Left forelimb (tissue), 1 donor: ENCODE measurements at places on chromosomes 7 and 10.

DNA sequence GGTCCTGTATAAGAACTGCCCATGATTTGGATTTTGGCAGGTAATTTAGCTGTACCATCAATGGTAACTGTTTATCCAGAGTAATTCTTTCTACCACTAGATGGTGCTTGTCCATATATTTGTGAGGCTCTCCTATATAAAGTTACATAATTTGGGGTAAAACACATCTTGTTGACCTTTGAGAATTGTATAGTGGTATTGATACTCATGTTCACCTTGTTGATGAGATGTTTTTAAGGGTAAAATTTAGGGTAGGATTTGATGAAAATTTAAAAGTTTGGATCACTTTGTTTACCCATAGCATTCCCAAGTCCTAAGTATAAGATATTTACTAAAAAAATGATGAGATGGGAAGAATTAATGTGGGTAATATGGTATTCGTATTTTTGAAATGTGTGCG is 31.6 kb downstream of the ST7 start:
- DNase-seq, result no peak

DNA sequence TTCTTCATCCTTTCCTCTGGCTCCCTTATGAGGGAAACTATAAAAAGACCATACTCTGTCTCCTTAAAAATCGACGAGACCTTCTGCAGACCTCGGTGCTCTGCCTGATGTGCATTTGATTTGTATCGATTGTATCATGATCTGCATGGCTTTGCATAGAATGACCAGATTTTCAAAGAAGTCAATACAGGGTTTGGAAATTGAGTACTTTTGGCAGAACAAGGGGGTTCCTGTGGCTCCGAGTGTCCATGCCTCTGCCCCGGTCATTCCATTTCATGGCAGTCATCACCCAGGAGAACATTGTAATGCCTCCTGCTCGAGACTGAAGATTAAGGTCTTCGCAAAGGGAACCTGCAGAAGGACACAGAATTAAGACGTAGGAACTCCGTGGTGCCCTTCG is 685 bp downstream of the CASP2 start:
- no peak for DNase-seq

- DNase-seq, result no peak
Observed at GRCh38 chr10:10256860-10257259, 760.8 kb upstream of the CELF2 start.

DNA sequence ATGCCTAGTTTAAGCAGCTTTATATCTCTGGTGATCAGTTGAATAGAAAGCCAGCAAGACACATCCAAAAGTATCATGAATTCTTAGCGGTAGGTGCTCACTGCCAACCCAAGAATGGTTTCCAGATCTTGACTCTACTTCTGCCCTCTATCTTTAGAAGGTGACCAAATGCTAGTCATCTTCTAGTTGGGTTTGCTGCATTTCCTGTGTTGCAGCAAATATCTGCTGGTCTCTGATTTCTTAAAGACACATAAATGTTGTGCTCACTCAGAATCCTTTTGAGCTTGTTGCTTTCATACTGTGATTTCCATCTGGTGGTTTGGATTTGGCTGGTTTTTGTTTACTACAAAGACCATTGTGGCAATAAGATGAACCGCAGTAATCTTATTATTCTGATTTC is 2.2 kb downstream of the CDC123 start:
- no peak for DNase-seq

DNA sequence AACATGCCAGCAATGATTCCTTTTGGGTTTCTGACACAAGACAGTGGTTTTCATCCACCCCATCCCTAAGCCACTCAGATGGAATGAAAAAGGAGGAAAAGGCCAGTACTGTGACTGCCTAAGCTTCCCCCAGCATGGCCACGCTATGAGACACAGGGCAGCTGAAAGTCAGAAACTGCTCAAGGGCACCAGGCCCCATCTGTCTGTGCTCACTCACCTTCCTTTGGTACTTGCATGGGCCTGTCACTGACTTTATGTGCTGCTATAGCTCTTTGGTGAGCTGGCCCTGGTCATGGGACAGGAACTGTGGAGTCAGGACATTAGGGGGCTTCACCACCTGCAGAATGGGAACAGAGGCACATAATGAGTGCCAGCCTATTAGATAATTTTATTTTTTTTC is 21.2 kb upstream of the ACSM6 start:
- DNase-seq, result no peak

GRCh38 chr7:102208826-102209225 is 77.8 kb upstream of the SH2B2 start:
- DNase-seq, result no peak

- no peak for DNase-seq
Observed at GRCh38 chr7:100607111-100607510, 4.9 kb downstream of the PCOLCE start.

- DNase-seq, result no peak
Observed at GRCh38 chr10:123808906-123809305, 82.7 kb downstream of the CPXM2 start.

DNA sequence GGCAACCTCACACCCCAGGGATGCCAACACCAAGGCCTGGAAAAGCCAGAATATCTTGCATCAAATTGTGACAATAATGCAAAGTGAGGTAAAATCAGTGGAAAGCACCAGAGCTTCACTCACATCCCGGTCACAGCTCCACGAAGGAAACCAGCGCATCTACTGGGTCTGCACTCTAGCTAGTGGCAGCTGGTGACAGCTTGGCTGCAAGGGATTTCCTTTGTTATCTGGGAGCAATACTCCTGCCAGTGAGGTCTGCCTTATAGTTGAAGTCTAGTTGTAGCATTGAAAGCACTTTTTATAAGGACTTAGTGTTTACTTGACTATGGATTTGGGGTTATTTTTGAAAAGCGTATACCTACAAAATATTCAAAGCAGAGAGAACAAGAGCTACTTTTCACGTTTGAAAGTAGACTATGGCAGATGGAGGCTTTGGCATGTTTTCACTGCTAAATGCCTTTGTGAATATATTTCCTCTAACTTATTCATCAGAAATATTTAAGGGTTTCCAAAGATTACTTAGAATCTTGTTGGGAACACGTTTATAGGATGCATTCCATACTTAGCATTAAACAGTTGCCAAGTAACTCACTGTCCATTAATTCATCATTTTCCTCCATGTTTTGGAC is 26.1 kb downstream of the WDFY4 start:
- DNase-seq, result no peak

GRCh38 chr7:84548366-84549365 is 354.1 kb upstream of the SEMA3A start:
- no peak for DNase-seq

- no peak for DNase-seq
Observed at GRCh38 chr10:15591431-15591830, 128.3 kb downstream of the ITGA8 start.

DNA sequence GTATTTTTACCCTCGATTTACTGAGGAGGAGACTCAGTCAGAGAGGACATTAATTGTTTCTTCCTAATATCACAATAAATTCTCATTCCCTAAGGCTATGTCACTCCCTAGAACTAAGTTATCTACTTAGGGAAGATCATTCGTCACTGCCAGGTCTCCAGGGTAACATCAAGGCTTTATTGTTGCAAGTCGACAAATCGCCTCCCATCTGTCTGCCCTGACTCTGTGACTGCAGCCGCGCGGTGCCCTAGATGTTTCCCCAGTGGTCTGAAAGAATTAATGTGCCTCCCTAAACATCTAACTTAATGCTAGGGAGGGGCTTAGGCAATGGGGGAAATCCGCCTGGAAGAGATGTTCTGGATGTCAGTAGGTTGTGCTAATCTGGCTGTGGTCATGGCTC is 558.8 kb upstream of the C7orf33 start:
- DNase-seq, result no peak

DNA sequence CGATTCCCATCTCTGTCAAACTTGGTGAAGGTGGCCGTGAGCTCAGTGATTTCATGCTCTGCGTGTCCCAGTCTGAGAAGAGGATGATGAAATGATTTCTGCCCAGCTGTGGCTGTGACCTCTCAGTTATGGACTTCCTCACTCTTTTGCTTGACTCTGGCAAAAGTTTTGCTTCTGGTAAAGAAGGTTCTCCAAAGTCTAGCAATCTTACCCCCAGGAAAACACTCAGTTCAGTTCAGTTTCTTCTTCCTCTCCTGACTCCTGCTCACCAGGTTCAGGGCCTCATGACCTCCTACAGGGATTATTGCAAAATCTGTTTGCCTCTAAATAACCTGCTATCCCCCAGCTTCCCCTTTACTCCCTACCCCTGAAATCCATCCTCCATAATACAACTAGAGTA is 4.9 kb upstream of the BLOC1S2 start:
- DNase-seq, result no peak

GRCh38 chr7:152677808-152678670 is 2.1 kb upstream of the XRCC2 start:
- DNase-seq, result no peak

DNA sequence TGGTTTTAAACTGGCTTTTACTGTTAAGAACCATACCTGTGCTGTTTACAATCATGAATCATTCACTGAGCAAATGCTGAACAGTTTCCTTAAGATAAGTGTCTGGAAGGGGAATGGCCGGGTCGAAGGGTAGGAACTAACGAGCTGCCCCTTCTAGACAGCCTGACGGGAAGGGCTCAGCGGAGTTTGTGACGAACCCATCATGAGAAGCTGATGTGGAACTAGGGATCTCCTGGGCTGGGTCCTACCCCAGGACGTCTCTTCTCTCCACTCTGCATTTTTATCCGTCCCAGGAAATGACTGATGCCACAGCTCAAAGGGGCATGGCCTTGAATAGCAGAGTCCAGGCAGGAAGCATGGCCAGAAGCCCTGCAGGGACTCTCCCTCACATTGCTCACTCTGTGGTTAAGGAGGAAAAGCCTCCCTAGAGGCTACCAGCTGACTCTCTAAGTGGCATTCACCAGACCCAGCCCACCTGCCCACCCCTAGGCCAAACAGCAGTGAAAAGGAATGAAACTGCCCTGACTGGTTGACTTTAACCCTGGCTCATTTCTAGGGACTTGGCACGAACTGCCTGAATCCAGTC is 112.0 kb downstream of the PFKFB3 start:
- DNase-seq, result no peak

DNA sequence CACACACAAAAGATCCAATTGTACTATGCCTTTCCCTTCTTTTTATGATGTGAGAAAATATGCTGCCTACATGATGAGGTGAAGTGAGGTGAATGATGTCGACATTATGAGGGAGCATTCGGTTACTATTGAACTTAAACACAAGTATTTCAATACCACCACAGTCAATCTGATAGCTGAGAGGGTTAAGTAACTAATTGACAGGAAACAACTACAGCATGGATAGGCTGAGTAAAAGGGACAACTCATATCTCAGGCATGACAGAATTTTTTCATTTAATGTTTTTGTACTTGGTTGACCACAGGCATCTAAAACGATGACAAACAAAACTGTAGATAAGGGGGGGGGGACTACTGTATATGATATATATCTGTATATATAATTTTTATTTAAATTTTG is 488.9 kb downstream of the SH2D4B start:
- no peak for DNase-seq

DNA sequence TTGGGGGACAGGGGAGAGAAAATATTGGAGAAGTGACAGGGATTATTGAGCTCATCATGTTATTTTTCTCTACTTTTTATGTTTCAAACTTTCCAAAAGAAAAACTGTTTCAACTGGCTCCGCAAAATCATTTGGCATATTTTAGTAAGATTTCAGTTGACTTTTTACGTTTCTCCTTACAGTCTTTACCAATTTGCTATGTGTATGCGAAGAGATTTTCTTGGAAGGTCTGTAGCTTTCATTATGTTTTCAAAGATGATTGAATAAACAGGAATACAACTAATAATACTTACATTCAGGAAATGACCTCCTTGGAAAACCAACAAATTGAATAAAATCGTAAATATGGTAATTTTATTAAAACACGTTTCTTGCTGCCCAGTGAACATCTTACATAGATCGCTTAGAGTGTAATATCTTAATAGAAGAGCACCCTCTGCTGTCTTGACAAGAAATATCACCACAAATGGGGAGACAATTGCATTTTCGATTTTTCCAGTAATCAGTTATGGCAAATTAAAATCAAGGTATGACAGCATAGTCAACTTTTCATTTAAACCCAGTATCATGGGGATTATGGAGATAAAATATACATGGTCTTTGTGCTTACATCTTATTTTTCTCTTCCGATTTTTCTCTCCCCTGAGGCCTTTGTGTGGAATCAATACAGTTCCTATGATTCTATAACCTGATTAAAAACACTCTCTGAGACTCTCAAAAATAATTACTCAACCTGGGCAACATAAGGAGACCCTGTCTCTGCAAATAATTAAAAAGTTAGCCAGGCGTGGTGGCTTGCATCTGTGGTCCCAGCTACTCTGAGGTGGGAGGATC is 43.1 kb downstream of the MBL2 start:
- no peak for DNase-seq

- DNase-seq, result no peak
Observed at GRCh38 chr7:42014625-42015618, 222.1 kb downstream of the GLI3 start.

- DNase-seq, result no peak
Observed at GRCh38 chr7:75072981-75073283, 670 bp downstream of the RCC1L start.

DNA sequence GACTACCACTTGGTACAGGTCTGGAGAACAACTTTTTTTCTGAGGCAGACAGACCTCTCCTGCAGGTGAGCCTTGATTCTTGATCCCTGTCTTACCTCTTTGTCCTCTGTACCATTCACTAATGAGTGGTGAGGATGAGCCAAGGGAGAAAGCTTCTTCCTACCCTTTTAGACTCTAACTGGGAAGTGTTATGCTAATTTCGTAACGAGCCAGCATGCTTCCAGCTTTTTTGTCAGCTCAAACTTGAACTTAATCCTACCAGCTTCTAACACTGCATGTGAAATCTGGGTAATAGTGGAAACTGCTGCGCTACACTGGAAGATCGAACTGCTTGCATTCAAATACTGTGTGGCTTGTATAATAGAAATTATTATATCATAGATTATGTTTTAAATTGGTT is 87.0 kb downstream of the NEUROD6 start:
- no peak for DNase-seq

DNA sequence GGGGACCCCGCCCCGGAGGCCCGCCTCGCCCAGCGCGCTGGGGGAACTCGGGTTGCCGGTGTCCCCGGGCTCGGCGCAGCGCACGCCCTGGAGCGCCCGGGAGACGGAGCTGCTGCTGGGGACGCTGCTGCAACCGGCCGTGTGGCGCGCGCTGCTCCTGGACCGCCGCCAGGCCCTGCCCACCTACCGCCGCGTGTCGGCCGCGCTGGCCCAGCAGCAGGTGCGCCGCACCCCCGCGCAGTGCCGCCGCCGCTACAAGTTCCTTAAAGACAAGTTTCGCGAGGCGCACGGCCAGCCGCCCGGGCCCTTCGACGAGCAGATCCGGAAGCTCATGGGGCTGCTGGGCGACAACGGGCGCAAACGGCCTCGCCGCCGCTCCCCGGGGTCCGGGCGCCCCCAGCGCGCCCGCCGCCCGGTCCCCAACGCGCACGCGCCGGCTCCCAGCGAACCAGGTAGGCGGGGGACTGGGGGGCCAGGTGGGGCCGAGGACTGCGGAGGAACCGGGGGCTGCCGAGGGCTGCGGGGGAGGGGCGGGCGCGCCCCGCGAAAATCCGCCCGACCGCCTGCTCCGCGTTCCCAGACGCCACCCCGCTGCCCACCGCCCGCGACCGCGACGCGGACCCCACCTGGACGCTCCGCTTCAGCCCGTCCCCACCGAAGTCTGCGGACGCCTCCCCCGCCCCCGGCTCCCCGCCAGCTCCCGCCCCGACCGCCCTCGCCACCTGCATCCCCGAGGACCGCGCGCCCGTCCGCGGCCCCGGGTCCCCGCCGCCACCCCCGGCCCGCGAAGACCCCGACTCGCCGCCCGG is 574 bp downstream of the UTF1 start:
- DNase-seq, result no peak
